ENCODE measurements at places on chromosomes 5 and 9.

- DNase-seq, result no peak
Observed at GRCh38 chr9:130561056-130561455, 18.3 kb upstream of the FUBP3 start.

- DNase-seq, result no peak
Observed at GRCh38 chr5:143347698-143348344, 55.7 kb downstream of the NR3C1 start.

GRCh38 chr9:98314381-98315066 is 59.1 kb upstream of the TBC1D2 start:
- DNase-seq, result no peak

- no peak for DNase-seq
Observed at GRCh38 chr5:89932771-89933181, 476.8 kb downstream of the CETN3 start.

GRCh38 chr5:55847837-55848236 is 3.3 kb upstream of the IL31RA start:
- DNase-seq, result no peak

- DNase-seq, result peak; percentile 42
Observed at GRCh38 chr9:126615245-126615790, 1.6 kb downstream of the LMX1B start.

DNA sequence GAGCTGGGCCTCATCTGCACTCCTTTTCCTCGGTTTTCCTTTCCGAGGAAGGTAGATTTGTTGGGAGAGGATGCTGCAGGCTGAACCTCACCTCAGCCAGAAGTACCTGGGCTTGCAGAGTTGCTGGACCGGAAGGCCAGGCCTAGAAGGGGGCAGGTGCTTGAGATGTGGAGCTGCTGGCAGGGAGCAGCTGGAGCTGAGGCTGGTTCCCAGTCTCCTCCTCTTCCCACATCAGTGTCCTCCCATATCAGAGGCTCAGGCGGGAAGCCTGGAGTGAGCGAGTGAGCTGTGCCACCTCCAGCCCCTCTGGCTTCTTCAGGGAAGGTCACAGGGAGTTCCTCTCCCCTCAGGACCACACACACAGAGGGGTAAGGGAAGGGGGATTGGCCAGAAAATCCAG is 259.4 kb downstream of the GADD45G start:
- no peak for DNase-seq

DNA sequence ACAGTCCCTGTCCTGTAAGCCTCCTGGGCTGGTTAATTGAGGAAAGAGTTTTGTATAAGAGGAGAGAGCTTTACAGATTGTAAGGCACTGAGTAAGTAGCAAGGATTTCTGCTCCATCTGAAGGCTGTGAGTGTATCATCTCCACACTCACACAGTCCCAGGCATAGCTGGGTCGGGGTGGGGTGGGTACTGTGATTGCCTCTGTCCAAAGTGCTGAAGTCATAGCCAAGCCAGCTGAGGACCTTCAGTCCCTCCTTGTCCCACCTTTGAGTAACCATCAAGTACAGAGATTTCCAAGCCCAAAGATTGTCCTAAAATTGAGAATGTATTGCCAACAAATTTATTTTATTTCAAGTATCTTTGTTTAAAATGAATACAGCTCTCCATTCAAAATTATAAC is 5.5 kb upstream of the DNAJB5 start:
- DNase-seq, result peak; percentile 57

Data from WTC11 (cell line).